ENCODE measurements at places on chromosomes 13 and 19.

- DNase-seq: no peak
Measured at GRCh38 chr19:6481541-6482342, at the start of gene DENND1C. DENND1C (minus strand) TSS chr19:6481787; CDS start chr19:6481695, 92 bp downstream.

DNA sequence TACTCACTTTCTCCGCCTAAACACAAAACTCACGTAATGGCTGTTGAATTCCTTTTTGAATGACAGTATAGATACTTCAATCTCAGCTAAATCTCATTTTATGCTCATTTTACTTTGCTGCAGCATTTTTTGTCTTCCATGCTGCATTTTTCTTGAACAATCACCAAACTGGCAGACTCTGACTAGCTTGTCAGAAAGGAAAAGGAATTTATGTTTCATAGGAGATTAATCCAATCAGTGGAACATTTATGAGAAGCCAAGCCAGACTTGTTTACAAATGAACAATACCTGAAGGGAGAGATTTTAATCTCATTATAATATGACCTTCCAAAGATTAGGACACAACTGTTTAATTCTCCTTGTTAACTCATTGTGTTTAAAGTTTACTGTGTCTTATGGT lies 1044.3 kb downstream of the DIAPH3 start:
- DNase-seq: no peak

GRCh38 chr13:34421858-34422475 lies 520.1 kb upstream of the NBEA start:
- no peak for DNase-seq

GRCh38 chr13:48448285-48448958 lies 35.5 kb upstream of the LPAR6 start:
- no peak for DNase-seq

GRCh38 chr19:12796146-12797071 lies 5.1 kb downstream of the JUNB start:
- peak; percentile 64 for DNase-seq

DNA sequence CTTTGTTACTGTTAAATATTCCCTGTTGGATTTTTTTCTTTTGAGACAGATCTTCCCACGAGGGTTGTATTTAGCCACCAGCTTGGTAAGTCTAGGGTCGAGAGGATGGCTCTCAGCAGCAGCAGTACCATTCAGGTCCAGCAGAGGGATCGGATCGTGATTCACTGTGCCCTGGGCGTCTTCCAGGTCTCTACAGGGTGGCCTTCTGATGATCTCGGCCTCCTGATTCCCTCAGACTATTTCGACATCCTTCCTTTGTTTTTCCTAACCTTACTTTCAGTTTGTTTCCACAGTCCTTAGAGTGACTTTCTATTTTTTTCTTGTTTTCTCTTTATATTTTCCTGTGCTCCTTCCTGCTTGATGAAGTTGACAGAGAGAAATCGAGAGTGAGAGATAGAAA lies 1436.9 kb downstream of the UQCRFS1 start:
- no peak for DNase-seq

GRCh38 chr13:54357284-54357933 lies 1328.8 kb downstream of the OLFM4 start:
- DNase-seq: no peak

- DNase-seq: peak; percentile 55
Measured at GRCh38 chr13:50668691-50669271, 174.7 kb downstream of the DLEU7 start.

All from cerebellar nuclear complex (tissue), 1 donor.